ENCODE measurements at places on chromosomes 3 and 15.
A peak's percentile ranks its signal among the peaks of the same experiment; 100 is the strongest.

- no peak for DNase-seq
Observed at GRCh38 chr3:117059067-117059955, 349.7 kb downstream of the TUSC7 start.

DNA sequence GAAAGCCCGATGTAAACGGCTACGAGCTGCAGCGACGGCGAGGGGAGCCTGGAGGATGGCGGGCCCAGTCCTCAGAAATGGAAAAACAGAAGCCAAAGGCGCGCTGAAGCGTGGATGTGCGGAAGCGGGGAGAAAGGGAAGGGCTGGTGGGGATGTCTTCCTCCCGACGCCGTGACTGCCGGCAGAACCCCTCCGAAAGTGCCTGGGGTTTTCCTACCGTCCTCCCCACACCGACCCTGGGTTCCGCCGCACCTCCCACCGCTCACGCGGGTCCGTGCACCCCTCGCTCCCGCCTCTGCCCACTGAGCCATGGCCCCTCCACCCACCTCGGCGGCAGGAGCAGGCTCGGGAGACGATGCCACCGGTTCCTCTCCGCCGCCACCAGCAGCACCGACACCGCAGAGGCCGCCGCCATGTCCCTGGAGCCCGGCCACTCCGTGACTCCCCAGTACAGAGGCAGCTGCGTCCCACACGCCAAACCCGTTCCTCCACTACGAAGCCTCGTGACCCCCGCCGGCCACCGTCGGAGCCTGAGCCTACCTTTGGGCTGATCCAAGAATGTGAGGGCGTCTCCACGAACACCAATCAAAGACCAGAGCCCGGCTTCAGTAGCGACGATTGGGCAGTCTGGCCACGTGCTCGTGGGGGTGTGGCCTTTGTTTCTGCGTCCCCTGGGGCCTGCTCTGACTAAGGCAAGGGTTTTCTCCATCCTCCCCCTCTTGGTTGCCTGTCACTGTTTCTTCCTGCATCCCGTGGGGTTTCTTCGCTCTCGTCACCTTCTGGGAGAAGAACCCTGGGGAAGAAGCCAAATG, at the start of gene MCCC1:
Gene MCCC1 (minus strand): TSS at position 471 of the 812 bp plus-strand sequence. CDS start 56 bp downstream, at position 415.
- DNase-seq, result peak; percentile 99

DNA sequence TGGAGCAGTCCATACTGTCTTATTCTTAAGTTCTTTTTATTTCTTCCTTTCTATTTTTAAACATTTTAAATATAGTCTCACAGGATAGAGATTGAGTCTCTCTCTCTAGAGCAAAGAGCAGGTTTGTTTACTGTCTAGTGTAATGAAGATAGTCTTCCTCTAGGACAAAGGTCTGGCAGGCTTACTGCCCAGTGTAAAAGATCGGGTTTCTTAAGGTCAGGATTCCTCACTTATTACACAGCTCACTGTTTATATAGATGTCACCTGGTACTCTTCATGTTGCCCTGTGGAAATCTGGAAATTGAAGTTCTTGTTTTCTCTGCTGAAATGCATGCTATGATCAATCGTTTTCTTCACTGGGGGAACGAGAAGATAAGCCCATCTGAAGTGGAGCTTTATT, 76.0 kb downstream of the ZBBX start:
- DNase-seq, result no peak

DNA sequence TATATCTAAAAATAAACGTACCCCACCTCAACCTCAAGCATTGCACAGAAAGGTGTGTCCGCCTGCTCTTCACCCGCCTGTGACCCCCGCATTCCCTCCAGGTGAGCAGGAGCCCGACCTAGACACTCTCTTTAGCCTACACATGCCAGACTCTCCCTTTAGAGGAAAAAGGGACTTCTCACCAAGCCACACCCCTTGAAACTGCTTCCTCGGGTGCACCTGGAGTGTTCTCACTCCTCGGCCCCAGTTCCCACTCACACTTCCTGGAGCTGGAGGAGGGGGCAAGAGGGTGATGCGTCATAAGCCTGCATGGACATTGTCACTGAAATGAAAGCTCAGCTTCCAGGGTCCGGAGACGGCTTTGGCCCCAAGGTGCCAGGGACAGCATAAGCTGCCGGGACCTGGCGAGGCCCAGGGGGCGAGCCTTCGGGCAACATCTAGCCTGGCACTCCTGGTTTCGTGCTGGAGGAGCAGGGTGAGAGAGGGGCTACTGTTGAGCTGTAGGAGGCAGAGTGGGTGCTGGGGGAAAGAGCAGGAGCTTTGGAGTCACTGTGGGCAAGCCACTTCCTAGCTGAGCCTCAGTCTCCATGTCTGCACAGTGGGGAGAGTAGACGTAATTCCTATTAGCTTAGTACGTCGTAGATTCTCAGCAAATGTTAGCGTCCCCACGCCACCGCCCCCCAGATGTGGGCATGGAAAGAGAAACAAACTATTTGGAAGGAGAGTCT, 9.8 kb upstream of the MUC4 start:
- DNase-seq, result no peak

GRCh38 chr15:42621996-42622925, 46.9 kb downstream of the STARD9 start:
- DNase-seq, result no peak

- no peak for DNase-seq
Observed at GRCh38 chr3:176953106-176954060, 243.9 kb downstream of the TBL1XR1 start.

GRCh38 chr3:85576697-85577200, 618.0 kb downstream of the CADM2 start:
- DNase-seq, result no peak

DNA sequence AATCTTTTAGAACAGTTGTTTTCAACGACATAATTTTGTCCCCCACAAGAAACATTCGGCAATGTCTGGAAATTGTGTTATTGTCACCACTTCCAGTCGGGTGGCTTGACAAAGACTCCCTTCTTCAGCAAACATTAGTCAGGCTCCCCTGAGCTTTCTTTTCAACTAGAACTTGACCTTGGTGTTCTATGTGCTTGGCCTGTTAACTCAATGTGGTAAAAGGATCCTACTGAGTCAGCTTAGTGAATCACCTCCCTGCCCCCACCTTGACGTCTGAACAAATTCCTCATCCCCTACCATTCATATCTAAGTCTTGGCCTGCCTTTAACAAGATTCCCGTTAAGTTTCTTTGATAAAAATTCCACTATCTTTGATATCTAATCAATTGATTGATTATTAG, 465.0 kb upstream of the ROBO1 start:
- no peak for DNase-seq

Measured in ureter (tissue), 1 donor.